ENCODE measurements at places on chromosomes 3 and 15.

- no peak for DNase-seq
Measured at GRCh38 chr15:93070132-93070531, 18.9 kb downstream of the RGMA start.

DNA sequence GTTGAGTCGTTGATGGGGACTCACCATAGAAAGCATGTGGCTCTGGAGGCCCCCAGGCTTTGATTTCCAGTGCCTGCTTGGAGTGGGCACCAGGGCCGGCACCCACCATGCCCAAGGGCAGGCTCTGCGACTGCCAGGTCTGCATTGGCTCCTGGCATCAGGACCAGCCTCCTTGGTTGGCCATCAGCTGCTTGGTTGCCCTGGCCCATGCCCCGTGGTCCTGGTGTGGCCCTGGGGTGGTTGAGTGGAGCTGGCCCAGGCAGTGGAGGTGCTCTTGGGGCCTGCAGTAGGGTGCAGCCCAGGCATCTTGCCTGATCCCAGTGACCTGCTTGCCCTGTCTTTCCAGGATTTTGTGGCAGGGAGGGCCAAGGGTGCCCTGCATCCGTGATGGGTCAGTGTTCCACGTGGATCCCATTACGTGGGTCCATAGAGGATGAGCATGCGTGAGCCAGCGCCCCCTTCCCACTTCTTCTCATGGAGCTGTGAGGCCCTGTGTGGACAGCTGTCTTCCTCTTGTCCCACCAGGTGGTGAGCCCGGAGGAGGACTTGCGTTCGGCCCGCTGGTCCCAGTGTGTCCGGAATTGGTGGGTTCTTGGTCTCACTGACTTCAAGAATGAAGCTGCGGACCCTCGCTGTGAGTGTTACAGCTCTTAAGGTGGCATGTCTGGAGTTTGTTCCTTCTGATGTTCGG, 187.0 kb downstream of the UBE3A start:
- DNase-seq: no peak

GRCh38 chr3:45923755-45924154, 19.5 kb upstream of the CXCR6 start:
- no peak for DNase-seq

- no peak for DNase-seq
Measured at GRCh38 chr15:68206711-68207151, 1.6 kb upstream of the CALML4 start.
